ENCODE measurements at places on chromosomes 4 and X. TPM values are rescaled to one million over a fixed set of nuclear protein-coding genes. Genes with fewer than 3 reads are reported as not detected.

- H3K4me1 ChIP-seq: peaks cover 25% of the 10 kb centered on the region
- no peaks in the 10 kb centered on the region for H3K36me3 ChIP-seq
- DNase-seq: peak; percentile 95
- no peak overlapping the region for H3K4me3 ChIP-seq
- H3K27me3 ChIP-seq: no peaks in the 10 kb centered on the region
- H3K27ac ChIP-seq: peak overlapping the region; percentile 80
Measured at GRCh38 chr4:182975806-182976205, 58.6 kb upstream of the DCTD start.

DNA sequence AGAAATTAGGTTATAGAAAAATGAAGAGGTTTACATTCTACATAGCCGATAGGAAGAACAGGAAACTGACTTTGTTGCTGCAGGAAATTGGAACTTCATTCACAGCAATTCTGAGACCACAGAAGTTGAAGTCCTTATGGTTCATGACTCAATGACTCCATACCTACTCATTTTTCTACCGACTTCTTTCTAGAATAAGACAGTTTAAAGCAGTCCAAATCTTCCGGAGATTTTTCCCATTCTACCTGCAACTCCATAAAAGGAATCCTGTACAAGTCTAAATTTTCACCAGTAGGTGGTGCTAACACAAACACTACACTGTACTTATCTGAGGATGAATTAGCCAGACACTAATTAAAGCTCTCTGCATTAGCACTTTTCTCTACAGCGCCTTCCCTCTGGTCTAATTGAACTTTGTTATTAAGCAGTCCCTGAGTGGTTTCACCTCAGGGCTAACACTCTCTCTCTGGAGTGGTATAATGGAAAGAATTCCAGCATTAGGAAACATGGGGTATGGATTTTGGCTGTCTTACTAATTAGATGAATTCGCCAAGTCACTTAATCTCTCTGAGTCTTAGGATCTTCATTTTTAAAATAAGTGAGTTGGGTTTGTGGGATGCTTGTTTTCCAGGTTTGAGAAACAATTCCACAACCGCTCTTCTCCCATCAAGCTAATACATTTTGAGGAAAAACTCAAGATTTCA is 167.9 kb downstream of the SMIM20 start:
- H3K27ac ChIP-seq: no peak overlapping the region
- DNase-seq: peak; percentile 58

GRCh38 chr4:45082101-45082500 is 355.7 kb upstream of the GNPDA2 start:
- no peak overlapping the region for H3K27ac ChIP-seq
- no peak for DNase-seq
- no peak overlapping the region for H3K4me3 ChIP-seq
- H3K4me1 ChIP-seq: no peaks in the 10 kb centered on the region
- no peaks in the 10 kb centered on the region for H3K36me3 ChIP-seq
- H3K27me3 ChIP-seq: no peaks in the 10 kb centered on the region

- peaks cover 18% of the 10 kb centered on the region for H3K4me1 ChIP-seq
- peak; percentile 84 for DNase-seq
- peak overlapping the region; percentile 19 for H3K27ac ChIP-seq
- no peaks in the 10 kb centered on the region for H3K27me3 ChIP-seq
- no peaks in the 10 kb centered on the region for H3K36me3 ChIP-seq
Measured at GRCh38 chr4:19945979-19946380, 305.7 kb upstream of the SLIT2 start.

DNA sequence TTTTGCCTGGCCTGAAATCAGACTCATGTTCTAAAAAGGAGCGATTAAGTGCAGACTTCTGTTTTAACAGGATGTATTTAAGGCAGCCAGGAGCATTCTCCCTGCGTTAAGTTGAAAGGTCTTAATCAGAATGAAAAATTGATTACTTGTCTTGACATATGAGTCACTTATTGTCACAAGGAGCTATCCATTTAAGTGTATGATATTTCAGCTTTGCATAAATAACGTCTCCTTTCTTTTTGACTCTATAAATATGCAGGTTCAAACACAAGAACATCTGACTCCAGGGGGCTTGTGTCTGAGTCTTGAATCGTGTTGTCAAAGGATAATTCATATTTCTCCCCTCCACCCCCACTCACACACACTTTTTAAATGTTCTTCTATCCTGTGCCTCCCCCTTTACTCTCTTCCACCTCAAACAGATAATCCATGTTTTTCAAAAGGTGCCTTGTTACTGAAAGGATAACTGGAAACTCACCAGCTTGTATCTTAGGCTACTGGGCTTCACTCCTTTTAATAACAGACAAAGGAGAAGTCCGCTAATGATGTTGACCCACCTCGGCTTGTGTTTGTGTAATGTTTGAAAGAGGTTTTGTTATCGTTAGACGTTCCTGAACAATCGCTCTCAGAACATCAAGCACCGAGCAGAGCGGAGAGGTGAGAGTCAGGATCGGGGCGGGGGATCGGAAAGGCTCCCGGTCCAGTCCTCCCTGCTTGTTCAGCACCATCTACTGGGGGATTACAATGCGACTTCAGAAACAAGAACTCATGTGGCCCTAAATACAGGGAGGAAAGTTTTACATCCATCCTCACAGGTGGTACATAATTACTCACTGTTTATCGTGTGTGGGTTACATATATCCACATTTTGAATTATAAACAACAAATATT is 107.5 kb upstream of the RPL34 start:
- peak; percentile 23 for DNase-seq
- no peaks in the 10 kb centered on the region for H3K36me3 ChIP-seq
- H3K4me3 ChIP-seq: no peak overlapping the region
- peaks cover 13% of the 10 kb centered on the region for H3K27me3 ChIP-seq
- H3K4me1 ChIP-seq: peaks cover 3% of the 10 kb centered on the region

DNA sequence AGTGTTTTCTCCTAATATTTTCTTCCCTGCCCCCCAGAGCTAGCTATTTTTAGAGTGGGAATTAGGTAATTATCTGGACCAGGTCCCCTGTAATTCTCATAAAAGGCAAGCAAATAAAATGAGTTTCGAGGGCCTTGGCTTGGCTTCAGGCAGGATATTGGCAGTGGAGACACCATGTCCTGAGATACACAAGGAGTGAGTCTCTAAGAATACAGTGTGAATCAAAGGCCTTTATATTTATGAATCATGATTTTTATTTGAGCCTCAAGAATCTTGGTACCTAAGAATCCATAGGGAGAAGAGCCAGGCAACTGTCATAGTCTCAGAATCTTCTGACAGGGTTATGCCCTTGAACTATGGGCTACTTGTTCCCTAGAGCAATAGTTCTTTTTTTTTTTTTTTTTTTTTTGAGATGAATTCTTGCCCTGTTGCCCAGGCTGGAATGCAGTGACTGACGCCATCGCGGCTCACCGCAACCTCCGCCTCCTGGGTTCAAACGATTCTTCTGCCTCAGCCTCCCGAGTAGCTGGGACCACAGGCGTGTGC is 205.4 kb downstream of the LDB2 start:
- no peak overlapping the region for H3K4me3 ChIP-seq
- peaks cover 4% of the 10 kb centered on the region for H3K36me3 ChIP-seq
- H3K4me1 ChIP-seq: no peaks in the 10 kb centered on the region
- H3K27ac ChIP-seq: no peak overlapping the region
- H3K27me3 ChIP-seq: no peaks in the 10 kb centered on the region
- no peak for DNase-seq

DNA sequence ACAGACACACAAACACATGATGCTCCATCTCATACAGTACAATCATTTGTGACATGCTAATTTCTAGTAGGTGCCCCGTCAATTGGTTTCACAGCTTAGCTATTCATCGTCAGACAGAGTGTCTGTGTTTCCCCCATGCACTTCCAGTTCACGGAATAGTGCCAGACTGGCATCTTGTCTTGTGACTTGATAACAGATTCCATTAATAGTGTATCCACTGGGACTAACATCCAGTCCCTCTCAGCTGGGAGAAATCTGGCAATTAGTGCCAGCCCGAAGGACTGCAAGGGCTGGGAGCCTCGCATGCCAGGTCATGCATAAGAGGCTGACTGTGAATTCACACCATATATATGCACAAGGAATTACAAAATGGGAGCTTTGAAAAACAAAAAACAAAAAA is 20.2 kb upstream of the GATB start:
- DNase-seq: no peak
- no peaks in the 10 kb centered on the region for H3K4me1 ChIP-seq
- no peak overlapping the region for H3K27ac ChIP-seq
- H3K27me3 ChIP-seq: peaks cover 2% of the 10 kb centered on the region
- H3K36me3 ChIP-seq: no peaks in the 10 kb centered on the region
- no peak overlapping the region for H3K4me3 ChIP-seq

DNA sequence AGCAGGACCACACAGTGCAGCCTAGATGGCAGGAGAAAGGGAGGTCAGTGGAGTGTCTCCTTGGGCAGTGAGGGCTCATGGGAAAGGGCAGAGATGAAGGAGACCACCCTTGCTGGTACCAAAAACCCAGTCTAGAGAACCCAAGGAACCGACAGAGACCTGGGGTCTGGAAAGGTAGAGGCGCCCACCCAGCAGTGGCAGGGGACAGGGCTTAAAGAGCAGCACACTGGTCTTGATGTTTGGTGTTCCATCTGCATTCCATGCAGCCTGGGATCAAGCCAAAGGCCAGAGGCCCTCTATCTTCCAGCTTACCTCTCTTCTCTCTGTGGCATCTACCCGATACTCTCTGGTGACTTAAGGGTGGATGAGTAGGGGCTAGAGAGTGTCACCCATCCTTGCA is 127.5 kb downstream of the PJA1 start:
- H3K27me3 ChIP-seq: no peaks in the 10 kb centered on the region
- H3K36me3 ChIP-seq: no peaks in the 10 kb centered on the region
- H3K4me1 ChIP-seq: no peaks in the 10 kb centered on the region
- no peak overlapping the region for H3K27ac ChIP-seq
- DNase-seq: no peak

DNA sequence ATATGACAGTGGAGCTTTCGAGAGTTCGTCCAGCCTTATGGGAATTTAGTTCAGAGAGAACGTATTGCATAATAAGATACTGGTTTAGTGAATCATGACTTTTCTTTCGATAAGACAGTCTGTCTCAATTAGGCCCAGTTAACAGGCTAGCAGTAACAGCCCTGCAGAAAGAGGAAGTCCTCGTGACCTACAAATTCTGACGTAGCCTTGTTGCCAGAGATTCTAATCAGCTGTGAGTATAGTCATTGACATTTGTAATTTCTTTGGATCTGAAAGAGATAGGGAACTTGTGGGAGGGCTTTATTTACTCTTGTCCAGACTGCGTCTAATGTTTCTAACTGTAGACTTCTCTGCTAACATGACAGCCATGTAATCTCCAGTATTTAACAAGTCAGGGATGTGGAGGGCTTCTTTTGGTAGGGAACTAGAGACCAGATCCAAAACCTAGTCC is 15.8 kb downstream of the ART3 start:
- H3K27ac ChIP-seq: peak overlapping the region; percentile 38
- no peaks in the 10 kb centered on the region for H3K36me3 ChIP-seq

DNA sequence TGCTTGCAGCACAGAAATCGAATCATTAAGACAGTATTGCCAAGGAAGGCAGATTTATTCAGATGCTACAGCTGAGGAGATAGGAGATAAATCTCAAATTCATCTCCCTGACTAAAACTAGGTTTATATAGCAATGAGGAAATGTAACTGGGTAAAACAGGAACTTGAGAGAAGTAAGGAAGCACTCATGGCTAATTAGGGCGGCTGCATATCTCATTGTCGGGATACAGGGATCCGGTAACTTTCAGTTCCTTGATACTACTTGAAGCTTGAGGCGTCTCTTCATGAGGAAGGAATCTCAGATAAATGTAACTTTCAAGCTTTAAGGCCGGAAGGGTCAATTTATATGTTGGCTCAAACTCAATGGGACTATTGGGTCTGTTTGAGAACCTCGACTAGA is 129.2 kb upstream of the WDR1 start:
- H3K4me1 ChIP-seq: no peaks in the 10 kb centered on the region
- H3K27me3 ChIP-seq: peaks cover 4% of the 10 kb centered on the region
- no peak overlapping the region for H3K4me3 ChIP-seq

DNA sequence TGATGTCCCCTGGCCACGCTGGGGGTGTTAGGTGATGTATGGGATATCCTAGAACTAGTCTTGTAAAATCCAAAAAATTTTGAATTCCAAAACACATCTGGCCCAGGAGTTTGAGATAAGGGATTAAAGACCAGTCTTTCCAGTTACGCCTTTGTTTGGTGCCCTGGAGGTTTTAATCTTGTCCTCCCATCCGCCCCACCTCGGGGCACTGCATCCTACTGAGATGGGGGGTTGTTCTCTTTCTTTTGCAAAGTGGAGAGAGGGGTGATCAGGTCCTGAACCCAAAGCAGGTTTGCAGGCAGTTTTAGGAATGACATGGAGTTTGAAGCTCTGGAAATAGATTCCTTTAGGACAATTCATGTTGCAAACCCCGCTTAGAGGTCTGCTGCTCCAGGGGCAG is 1.8 kb downstream of the SUV39H1 start:
- no peak for DNase-seq
- H3K27me3 ChIP-seq: no peaks in the 10 kb centered on the region
- H3K27ac ChIP-seq: no peak overlapping the region

DNA sequence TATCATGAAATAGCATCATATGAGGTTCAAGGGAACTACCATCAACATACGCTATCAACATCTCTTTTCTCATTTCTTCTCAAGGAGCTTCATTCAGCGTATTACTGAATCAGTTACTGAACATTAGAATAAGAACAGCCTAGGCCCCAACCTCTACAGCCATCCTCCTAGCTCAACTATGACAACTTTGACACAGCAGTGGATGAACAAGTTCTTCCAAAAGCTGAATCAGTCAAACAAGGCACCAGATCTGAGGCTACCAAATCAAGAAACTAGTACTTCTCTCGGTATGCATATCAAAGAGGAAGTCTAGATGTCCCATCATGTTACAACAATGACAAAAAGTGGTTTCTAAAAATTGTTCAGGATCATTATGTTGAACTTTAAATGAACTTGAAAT is 57.4 kb downstream of the GATB start:
- no peaks in the 10 kb centered on the region for H3K4me1 ChIP-seq
- DNase-seq: no peak
- no peak overlapping the region for H3K27ac ChIP-seq
- H3K27me3 ChIP-seq: no peaks in the 10 kb centered on the region

DNA sequence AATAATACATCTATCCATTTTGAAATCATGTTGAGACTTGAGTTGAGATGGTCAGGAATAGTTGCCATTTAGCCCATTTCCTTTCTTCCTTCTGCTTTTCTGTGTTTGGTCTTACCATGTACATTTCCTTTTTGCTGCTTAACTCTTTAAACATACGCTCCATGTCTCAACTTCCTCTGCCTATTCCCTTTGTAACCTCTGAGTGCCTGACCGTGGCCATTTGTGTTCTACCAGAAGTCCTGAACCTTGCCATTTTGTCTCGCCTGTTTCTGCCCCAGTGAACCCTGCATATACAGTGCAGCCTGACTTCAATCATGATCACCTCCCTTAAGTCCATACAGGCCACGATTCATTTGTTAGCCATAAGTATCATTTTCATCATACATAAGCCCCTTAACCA is 169.0 kb downstream of the RAPGEF2 start:
- no peaks in the 10 kb centered on the region for H3K27me3 ChIP-seq
- H3K36me3 ChIP-seq: no peaks in the 10 kb centered on the region
- H3K27ac ChIP-seq: peak overlapping the region; percentile 20
- DNase-seq: peak; percentile 49

- DNase-seq: no peak
- no peak overlapping the region for H3K4me3 ChIP-seq
- no peaks in the 10 kb centered on the region for H3K36me3 ChIP-seq
- no peaks in the 10 kb centered on the region for H3K27me3 ChIP-seq
Measured at GRCh38 chr4:176433983-176434382, 114.2 kb downstream of the SPCS3 start.

The KCNIP4 gene
- not detected for total RNA-seq

The TRIM75 gene
- total RNA-seq: not detected

The SLC10A6 gene
- not detected for total RNA-seq

The STPG2 gene
- not detected for total RNA-seq

The SLC34A2 gene
- total RNA-seq: not detected

The RIPPLY1 gene
- not detected for total RNA-seq

The NKX1-1 gene
- total RNA-seq: not detected

The CXCR3 gene
- not detected for total RNA-seq

The CLDN22 gene
- total RNA-seq: not detected
